ENCODE measurements at places on chromosomes 12 and 14.

GRCh38 chr14:68214431-68214830, 394.9 kb downstream of the RAD51B start:
- DNase-seq = no peak

GRCh38 chr14:60327447-60328331, 78.7 kb downstream of the PPM1A start:
- DNase-seq = peak; percentile 44

GRCh38 chr12:2412305-2412643, 359.5 kb downstream of the CACNA1C start:
- DNase-seq = no peak

DNA sequence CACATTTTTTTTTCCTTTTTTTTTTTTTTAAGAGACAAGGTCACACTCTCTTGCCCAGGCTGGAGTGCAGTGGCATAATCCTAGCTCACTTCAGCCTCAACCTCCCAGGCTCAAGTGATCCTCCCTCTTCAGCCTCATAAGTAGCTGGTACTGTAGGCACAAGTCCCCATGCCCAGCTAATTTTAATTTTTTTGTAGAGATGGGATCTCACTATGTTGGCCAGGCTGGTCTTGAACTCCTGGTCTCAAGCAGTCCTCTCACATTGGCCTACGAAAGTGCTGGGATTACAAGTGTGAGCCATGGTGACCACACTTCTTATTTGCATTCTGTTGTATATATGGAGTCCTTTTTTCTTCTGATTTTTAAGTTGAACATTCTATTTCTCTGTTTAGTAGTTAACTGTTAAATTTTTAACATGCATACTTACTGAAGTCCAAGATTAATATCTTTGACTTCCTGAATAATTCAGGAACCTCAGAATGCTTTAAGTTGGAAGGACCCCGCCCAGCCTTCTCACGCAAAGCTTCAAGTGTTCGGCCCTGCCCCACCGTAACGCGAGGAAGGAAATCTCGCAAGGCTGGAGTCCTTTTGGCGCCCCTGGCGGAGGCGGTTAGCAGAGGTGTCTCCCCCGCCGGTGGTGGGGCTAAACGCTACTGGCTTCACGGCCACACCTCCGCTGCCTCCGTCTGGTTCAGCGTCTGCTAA, 21.6 kb downstream of the SPATS2 start:
- DNase-seq = peak; percentile 9

DNA sequence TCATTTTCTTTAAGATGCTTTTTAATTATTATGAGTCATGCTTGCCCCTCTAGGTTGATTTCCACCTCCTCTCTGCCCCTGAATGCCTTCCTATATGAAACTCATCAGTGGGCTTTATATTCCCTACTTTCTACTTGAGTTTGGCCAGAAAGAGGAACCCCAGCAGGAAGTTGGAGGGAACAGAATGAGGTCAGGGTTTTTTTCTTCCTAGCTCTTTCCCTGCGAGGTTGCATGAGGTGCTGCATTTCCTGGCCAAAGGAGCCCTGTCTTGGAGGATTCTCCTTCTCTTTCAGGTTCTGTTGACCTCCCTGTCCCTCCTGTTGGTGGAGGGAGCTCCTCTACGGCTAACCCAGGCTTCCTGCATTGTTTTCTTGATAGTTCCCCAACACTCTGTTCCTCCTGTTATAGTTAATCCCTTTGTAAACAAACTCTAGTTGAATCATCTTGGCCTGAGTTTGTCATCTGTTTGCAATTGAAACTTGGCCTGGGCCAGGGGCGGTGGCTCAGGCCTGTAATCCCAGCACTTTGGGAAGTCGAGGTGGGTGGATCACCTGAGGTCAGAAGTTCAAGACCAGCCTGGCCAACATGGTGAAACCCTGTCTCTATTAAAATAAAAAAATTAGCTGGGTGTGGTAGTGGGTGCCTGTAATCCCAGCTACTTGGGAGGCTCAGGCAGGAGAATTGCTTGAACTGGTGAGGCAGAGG, 15.3 kb upstream of the SPIC start:
- DNase-seq = no peak

GRCh38 chr12:24364921-24365320, 415.5 kb upstream of the SOX5 start:
- no peak for DNase-seq

DNA sequence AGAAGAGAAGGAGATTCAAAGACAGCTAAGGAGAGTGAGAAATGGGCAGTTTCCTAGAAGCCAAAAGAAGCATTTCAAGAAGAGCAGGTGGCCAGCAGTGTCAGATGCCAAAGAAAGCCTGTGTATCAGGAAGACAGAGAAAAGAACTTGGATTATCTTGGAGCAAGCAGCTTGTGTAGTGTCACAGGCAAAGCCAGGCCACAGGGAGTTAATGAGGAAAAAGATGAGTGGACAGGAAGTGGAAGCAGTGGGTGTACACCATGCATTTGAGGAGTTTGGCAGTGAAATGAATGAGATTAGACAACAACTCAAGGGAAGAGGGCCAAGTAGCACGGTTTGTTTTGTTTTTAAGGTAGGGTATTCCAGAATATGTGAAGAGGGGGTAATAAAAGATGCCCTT, 5.6 kb upstream of the MYH7 start:
- no peak for DNase-seq

DNA sequence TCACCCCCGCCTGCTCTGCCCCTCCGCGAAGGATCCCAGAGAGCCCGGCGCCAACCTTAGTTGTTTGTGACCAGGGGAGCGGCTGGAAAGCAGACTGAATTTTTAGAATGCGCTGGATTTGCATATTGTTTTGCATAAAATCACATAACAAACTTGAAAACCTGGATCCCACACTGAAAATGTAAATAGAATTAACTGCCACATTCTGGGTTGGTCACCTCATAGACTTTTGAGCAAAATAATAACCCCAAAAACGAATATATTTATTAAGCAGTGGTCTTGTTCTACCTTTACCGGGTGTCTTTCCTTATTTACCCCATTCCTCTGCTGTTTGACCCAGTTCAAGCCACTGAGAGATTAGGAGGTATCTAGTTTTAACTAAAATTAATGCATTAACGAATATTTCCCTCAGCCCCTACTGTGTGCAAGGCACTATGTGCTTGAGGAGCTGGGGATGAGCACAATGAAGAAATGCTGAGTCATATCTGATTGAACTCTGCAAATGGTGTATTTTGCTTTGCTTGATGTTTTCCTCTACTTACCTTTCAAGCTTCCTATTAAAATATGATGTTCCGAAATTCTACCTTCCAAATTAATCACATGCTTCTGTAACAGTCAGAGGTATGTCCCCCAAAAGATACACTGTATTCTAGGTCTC, 438 bp upstream of the EGLN3 start:
- DNase-seq = no peak

DNA sequence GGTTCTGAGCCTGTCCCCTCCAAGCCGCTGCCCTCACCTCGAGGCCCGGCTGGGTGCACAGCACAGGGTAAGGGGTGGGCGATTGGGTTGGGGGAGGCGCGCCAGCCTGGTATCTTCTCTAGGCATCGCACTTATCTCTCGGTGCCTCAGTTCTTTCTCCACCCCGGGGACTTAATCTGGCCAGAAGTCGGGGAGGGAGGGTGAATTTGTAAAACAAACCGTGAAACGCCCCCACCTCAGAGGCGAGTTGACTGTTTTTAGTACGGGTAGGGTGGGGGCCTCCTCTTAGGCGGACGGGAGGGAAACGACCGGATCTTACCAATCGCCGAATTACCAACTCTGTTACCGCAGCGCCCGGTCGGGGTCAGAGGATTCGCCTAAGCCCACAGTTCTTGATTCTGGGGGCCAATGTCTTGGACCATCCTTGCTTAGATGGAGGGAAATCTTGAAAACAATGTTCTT, 1.4 kb upstream of the TBX3 start:
- no peak for DNase-seq

- no peak for DNase-seq
These were observed 328.8 kb upstream of the NOVA1 start for GRCh38 chr14:26926585-26926984.

DNA sequence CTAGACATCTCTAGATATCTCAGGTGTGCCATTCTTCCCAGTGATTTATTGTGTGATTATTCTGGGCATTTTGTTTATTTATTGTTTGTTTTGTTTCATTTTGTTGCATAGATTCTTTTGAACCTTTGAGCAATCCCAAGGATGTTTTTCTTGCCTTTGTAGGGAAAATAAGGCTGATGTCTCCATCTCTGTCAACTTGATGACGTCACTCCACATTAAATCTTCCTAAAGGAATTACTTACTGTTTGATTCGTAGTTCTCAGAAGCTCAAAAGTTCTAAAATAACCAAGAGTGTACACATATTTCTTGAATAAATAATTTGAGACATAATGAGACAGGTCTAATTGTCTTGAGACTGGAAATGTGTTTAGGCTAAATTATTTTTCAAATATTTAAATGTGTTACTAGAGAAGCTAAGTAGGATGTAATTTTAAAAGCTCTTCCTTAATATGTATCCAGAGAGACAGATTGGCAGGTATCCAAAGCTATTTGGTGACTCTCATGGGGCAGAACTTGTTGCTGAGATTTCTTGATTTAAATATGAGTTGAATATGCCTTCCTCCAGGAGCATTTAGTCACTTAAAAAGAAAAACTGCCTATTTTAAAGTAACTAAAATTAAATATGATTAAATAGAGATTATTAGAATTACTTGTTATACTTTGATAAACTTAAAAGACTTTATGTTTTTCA, 128.7 kb downstream of the CNTN1 start:
- DNase-seq = no peak

GRCh38 chr14:56855891-56856461, 45.7 kb upstream of the OTX2 start:
- DNase-seq = peak; percentile 26

- DNase-seq = no peak
These were observed 1620.4 kb upstream of the FLRT2 start for GRCh38 chr14:83909507-83909906.

- no peak for DNase-seq
These were observed 229.8 kb upstream of the LRIG3 start for GRCh38 chr12:59149995-59150642.

GRCh38 chr12:113231235-113232088, 10.2 kb downstream of the TPCN1 start:
- no peak for DNase-seq

DNA sequence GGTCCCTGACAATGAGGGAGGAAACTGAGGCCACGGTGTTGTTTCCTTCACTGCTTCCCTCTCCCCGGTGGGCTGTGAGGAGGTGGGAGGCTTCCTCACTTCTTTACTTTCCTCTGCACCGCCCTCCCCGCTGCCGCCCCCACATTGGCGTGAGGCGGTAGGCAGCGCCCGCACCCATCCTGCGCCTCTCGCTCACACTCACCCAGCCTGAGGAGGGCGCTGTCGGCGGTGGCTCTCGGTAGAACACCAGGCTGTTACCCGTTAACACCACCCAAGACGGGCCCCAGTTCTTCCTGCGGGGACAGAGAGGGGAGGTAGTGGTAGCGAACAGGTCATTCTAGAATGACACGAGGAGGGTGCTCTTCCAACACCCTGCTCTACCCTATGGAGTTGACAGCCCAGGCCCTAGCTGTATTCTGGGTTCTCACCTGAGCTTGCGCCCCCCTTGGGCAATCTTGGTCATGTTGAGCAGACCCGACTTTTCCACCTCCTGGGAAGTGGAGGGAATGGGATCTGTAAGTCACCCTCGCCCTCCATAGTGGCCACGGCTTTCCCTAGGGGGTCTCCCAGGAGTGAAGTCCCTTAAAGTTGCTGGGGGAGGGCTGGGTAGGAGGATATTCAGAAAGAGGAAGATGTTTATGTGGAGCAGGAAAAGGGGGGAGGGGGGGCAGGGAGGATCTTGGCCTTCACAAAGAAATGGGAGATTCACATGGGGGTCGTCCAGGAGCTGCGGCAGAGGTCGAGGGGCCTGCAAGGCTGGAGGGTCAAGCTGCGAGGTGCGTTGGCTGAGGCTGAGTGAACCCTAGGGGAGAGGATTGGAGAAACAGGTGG, 3.3 kb downstream of the ARHGAP9 start:
- DNase-seq = no peak

GRCh38 chr14:51792809-51793208, 67.6 kb upstream of the GNG2 start:
- DNase-seq = no peak

- DNase-seq = no peak
These were observed 182.2 kb downstream of the EXOC5 start for GRCh38 chr14:57086271-57087162.

DNA sequence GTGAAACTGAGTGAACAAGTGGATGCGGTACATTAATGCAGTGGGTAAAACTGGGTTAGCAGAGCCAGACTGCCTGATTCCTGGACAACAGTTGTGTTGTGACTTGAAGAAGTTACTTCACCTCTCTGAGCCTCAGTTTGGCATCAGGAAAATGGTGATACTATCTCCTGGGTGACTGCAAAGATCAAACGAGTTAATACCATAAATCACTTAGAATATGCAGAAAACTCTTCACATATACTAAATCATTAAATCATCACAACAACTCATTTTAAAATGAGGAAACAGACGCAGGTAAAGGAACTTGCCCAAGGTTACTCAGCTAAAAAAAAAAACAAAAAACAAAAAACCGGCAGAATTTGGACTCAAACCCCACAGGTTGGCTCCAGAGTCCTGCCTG, 811 bp downstream of the MTERF2 start:
- no peak for DNase-seq

DNA sequence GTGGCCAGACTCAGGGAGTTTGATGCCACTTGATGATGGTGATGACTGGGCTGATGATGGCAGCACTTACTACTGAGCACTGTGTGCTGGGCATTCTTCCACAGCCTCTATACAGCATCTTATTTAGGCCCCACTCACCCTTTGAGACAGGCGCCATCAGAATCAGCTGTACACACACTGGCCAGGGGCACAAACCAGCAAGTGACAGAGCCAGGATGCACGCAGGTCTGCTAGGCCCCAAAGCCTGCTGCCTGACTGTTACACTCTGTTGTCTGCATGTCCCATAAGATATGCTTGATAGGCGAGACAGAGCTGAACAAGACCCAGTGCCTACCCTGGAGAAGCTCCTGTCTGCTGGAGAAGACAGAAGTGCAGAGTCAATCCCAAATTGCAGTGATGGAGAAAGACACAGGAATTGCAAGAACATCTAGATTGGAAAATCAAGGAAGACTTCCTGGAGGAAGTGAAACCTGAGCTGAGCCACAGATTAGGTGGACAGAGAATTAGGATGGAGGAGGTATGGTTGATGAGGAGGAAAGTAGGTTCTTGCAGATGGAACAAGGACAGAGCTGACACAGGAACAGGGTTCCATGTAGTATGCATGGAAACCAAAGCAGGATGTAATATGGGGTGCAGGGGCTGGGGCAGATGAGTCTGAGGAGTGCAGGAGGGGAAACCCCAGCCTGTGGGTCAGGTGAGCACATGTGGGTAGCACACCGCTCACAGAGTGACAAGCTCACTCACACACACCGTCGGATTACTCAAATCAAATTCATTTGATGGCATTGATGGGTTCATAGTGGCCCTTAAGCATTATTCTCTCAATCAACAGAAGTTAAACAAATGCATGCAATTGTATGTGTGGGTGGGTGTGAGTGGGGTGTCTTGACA, 117.3 kb downstream of the BEGAIN start:
- DNase-seq = no peak

DNA sequence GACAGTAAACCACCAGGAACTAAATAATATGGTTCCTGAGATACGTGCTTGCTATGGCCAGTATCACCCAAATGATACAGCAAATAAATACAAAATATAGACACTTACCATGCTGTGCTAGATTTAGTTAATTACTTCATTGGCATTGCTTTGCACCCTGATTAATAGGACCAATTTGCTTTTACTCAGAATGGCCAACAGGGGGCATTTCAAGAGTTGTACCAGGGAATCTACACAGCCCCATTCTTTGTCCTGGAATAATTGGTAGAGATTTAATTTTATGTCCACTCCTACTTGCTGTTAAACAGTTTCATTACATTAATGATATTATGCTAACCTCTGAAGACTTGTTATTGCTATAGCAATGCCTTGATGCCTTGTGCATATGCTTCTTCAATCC, 280.8 kb downstream of the RERGL start:
- DNase-seq = no peak
